ENCODE measurements at places on chromosomes 12 and 14.

GRCh38 chr14:100885196-100885595 lies 18.3 kb downstream of the RTL1 start:
- no peak for DNase-seq

- DNase-seq: no peak
Observed at GRCh38 chr12:45648070-45648469, 81.4 kb upstream of the ARID2 start.

DNA sequence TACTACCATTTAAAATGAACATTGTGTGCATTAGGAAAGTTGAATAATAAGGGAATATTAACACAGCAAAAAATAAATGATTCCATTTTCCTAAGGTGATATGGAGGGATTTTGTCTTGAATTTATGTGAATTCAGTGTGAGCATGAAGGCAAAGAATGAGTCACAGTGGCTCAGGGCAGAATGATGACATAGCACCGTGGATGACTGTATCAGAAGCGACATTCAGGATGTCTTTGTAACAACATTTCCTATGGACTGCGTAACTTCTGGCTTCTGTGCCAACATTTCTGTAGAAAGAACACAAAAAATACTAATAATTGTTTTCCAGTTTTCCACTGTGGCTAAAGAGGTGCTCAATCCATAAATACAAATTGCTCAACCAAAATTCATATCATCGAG lies 54.6 kb downstream of the TTC8 start:
- DNase-seq: no peak

- DNase-seq: no peak
Observed at GRCh38 chr14:63986789-63987533, 134.2 kb downstream of the SYNE2 start.

DNA sequence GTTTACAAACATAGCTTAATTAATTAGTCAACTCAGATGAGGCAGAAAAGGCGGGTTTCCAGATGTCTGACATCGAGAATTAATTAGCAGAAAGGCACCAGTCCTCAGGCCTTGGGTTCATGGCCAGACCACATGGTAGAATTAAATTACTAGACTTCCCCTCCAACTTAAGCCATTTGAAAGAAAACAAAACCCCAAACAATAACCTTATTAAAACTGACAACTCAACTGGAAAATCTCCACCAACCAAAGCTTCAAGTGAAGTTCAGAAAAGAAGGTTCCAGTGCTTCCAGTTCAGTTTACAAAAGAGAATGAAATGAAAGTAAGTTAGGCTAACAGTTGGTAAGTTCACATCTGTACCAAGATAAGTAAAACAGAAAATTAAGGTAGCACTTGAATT lies 349.5 kb downstream of the GRIN2B start:
- DNase-seq: no peak
